ENCODE measurements at places on chromosomes 4 and X. TPM values are rescaled to one million over a fixed set of nuclear protein-coding genes. Genes with fewer than 3 reads are reported as not detected.

STIM2 gene
- 7.1 TPM for total RNA-seq

EXOC1L gene
- not detected for total RNA-seq

CT47A1 gene
- not detected for total RNA-seq

UGT2B15 gene
- total RNA-seq = not detected

- no peak for ATAC-seq
Measured at GRCh38 chr4:182280436-182281111, 37.4 kb downstream of the TENM3 start.

GRCh38 chr4:56215901-56216300 lies 171.4 kb downstream of the AASDH start:
- peak; percentile 90 for ATAC-seq

- peak; percentile 53 for ATAC-seq
Measured at GRCh38 chr4:16083241-16084191, at the start of gene PROM1. Gene PROM1, minus strand, starts transcription at chr4:16084023. Its CDS starts 8,117 bp downstream, at chr4:16075906.
